GDM1 (cell line): ENCODE measurements at places on chromosomes 7 and 10.

DNA sequence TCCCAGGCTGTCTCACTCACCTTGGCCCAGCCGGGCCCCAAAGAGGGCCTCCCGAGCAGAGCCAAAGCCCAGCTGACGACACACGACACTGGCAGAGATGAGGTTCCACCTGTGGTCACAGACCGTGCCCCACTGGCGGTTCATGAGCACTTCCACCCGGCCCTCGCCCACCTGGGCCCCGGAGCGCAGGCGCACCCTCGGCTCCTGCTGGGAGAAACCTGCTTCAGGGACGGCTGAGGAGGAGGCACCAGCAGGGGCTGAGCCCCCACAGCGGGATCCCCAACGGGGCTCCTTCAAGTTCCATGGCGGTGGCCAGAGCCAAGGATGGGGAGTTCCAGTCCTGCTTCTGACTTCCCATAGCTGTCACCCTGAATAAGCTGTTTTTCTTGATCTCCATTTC, 10.0 kb downstream of the LOXL4 start:
- no peak for DNase-seq

DNA sequence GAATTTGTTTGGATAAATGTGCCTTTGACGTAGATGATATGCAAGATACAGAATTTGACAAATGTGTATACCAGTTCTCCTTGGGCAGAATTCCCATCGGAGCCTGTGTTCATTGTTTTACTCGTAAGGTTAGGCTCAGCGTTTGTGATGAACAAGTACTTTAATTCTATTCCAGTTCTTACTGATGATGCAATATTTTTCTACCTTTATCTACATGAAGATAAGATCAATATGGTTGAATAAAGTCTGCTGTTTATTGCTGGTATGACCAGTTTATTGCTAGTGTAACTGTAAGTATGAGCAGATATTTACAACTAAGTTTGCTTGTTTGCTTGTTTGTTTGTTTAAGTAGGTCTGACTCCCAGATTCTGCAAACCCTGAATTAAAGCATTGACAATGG, 145.4 kb upstream of the ADARB2 start:
- no peak for DNase-seq

- DNase-seq: no peak
Measured at GRCh38 chr10:95309958-95310357, 19.2 kb upstream of the PDLIM1 start.

DNA sequence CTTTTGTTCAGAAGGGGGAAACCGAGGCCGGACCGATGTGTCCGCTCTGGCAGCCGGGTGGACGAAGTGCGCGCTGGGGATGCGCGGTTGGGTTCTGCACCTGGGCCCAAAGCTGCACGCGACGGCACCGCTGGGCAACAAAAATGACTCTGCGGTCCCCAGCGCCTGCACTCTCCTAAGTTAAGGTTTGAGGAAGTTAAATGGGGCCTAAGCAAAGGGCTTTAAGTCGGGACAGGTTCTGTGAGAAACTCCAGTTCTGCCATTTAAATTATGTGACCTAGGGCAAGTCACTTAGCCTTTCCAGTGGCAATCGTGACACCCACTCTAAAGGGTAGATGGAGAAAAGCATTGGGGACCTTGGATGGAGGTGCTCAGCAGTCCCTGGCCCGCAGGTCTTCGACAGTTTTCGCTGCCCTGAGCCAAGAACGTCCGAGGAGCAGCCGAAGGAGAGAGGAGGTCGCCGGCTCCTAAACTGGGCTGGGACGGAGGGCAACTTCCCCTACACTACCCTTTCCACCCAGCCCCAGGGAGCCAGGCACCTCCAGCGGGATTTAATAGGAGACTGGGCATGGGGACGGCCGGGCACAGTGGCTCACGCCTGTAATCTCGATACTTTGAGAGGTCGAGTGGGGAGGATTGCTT, 534 bp upstream of the ACBD5 start:
- peak; percentile 36 for DNase-seq

GRCh38 chr7:139358541-139359365, 941 bp upstream of the LUC7L2 start:
- no peak for DNase-seq

DNA sequence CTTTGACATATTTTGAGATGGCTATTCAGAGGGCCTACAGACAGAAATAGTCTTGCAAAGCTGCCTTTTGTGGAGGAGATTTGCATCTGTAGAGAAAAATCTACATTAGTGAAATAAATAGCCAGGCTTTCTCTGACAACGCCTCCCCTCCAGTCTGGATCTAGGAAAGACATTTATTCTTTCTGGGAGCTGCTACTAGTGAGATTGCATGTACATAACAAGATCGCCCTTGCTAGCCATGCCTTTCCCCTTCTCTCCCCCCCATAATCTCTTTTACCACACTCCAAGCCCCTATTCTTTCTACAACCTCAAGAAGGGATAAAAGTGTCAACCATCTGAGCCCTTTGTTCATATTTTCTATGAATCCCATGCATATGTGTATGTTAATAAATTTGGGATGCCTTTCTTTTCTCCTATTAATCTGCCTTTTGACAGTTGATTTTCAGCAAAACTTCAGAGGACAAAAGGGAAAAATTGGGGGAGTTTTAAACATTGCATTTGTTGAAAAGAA, 194.2 kb downstream of the SNX13 start:
- no peak for DNase-seq

GRCh38 chr10:96995851-96996250, 163.8 kb downstream of the LCOR start:
- no peak for DNase-seq

- DNase-seq: no peak
Measured at GRCh38 chr10:34696423-34696822, 118.7 kb downstream of the PARD3 start.

DNA sequence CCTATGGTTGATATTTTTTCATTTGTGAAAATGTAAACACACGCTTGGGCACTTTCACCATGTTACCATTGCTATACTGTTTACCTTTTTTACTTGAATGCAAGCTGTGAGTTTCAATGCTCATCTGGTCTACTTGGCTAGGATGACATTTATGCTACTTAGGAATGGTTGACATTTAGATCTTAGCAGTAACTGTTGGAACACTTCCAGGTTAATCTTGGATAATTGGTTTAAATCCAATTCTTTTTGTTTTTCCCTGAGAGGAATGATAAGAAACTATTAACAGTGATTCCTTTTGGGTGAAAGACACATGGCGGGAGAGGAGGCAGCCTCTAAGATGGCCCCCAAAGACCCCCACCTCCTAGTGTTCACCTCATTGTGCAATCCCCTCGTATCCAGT, 51.4 kb upstream of the AMPH start:
- no peak for DNase-seq

DNA sequence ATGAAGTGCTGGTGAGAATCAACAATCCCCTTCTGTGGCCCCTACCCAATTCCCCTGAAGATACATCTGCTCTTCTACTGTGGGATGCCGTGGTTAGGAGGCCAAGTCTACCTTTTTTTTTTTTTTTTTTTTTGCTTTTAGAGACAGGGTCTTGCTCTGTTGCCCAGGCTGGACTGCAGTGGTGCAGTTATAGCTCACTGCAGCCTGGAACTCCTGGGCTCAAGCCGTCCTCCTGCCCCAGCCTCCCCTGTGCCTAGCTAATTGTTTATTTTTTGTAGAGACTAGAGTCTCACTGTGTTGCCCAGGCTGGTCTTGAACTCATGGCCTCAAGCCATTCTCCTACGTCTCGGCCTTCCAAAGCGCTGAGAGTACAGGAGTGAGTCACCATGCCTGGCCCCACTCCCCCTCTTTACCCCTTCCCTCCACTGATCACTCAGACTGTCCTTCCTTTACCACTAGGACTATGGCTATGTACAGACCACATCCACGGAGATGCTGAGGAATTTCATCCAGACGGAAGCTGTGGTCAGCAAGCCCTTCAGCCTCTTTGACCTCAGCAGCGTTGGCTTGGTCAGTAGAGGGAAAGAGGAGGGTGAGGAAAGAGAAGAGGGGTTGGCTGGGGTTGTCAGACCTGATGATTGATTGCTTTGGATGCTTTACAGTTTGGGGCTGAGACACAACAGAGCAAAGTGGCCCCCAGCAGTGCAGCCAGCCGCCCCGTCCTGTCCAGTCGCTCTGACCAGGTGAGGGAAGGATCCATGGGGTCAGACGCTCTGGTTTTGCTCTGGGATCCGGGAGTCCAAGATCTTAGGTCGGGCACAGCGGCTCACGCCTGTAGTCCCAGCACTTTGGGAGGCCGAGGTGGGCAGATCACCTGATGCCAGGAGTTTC, 1.8 kb downstream of the AP4M1 start:
- DNase-seq: no peak

- no peak for DNase-seq
Measured at GRCh38 chr7:93008833-93009232, 108.9 kb downstream of the SAMD9 start.

DNA sequence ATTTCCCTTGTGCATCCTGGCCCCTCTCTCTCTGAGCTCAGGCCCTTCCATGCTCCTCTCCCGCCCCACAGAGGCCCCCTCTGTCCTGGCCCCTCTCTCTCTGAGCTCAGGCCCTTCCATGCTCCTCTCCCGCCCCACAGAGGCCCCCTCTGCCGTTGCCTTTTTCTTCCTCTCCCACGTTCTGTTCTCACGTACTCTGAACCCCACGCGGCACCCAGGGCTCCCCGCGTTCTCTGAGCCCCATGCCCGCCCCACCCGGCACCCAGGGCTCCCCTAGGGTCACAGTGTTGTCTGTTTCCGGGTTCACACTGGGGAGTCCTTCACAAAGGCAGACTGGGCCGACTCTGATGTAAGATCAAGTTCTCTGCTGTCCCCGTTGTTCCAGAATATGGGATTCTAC, 336.8 kb downstream of the DNAJB6 start:
- no peak for DNase-seq

- no peak for DNase-seq
Measured at GRCh38 chr10:67667035-67667425, 29.0 kb downstream of the CTNNA3 start.

- no peak for DNase-seq
Measured at GRCh38 chr10:76514321-76514720, 1082.9 kb downstream of the LRMDA start.

GRCh38 chr7:77354484-77354883, 61.7 kb downstream of the GSAP start:
- DNase-seq: no peak

- DNase-seq: no peak
Measured at GRCh38 chr7:7351832-7352231, 169.5 kb downstream of the C1GALT1 start.
